Left forelimb (tissue), 1 donor: ENCODE measurements at places on chromosomes 6 and 20.

- DNase-seq = no peak
Observed at GRCh38 chr6:142842418-142843261, 102.3 kb downstream of the HIVEP2 start.

DNA sequence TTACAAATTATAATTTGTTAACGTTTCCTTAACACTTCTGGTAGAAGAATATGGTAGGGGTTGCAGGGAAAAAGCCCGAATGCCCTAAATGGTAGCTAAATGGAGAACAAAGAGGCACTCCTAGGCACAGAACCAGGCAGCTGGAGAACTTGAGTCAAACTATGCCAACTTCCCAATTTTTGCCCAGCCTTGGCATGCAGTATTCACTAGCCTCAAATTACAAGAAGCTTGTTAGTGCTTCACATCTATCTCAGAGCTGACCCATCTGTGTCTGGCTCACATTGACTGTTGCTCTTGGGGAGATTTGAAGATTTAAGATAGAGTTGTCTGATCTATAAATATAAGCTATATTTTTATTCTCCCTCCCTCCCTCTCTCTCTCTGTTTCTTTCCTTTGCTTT lies 19.4 kb upstream of the LRFN2 start:
- DNase-seq = no peak

DNA sequence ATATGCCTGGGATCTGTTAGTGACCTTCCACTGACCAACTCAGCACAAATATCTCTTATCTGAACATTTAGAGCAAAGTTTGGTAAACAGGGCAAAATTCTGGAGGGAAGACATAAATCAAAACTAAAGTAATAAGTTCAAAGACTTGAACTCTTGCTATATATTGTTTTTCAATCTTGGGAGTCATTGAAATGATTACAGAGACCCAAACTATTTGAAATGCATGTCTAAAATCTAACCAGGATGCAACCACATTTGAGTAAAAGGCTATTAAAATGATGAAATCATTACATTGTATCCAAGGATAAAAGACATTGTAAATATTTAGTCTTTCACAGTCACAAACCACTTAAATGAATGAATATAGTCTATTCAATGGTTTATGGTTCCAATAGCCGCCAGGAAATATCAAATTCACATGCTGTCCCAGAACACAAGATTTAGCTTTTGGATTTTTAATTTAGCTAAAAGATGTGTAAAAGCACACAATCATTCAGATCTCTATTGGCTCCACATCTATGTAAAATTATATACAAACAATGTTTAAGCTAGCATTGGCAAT lies 256.6 kb upstream of the EPHA7 start:
- DNase-seq = no peak

GRCh38 chr6:109821428-109821827 lies 130.3 kb downstream of the FIG4 start:
- no peak for DNase-seq

- DNase-seq = no peak
Observed at GRCh38 chr6:155444120-155444917, 11.3 kb downstream of the NOX3 start.

DNA sequence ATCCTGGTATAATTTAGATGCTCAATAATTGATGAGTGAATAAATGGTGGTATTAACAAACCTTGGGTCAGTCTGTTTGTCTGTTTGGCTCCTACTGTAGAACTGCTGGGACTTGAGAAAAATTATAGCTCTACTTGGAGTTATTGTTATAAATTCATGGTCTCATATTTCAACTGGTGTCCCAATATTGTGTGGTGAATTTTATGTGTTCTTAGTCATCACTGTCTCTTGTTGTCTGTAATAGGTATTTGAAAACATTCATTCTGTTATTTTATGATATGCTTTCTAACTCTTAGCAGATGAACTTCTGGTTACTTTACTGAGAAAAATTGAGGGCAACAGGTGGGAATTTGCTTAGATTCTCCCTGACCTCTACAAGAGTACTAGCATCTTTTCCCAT lies 221.4 kb downstream of the CDKAL1 start:
- no peak for DNase-seq

DNA sequence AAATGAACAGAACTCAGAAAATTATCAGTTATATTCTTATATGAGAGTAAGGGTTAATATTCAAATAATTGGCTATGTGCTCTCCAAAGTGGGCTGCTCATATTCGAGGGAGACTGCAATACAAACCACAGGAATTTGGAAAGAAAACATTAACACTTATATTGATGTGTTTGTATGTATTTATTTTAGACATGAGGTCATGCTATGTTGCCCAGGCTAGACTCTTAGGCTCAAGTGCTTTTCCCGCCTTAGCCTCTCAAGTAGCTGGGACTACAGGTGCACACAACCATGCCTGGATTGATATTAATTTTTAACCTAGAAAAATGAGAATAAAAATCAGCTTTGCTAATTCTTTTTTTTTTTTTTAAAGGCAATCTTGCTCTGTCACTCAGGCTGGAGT lies 35.0 kb downstream of the BTBD9 start:
- no peak for DNase-seq

- peak; percentile 70 for DNase-seq
Observed at GRCh38 chr6:167825332-167826229, 1.1 kb upstream of the AFDN start.

- no peak for DNase-seq
Observed at GRCh38 chr6:149423964-149424440, 23.9 kb downstream of the SUMO4 start.
